Right lobe of liver (tissue), 6 donors: ENCODE measurements at places on chromosomes 7 and 10. TPM values are rescaled to one million over a fixed set of nuclear protein-coding genes. Genes with fewer than 3 reads are reported as not detected.

PFKP gene
- 2.9 TPM for total RNA-seq

MYPN gene
- 0.31 TPM for total RNA-seq

GRCh38 chr7:6631605-6632004, 5.5 kb upstream of the ZNF316 start:
- DNase-seq = no peak

DNA sequence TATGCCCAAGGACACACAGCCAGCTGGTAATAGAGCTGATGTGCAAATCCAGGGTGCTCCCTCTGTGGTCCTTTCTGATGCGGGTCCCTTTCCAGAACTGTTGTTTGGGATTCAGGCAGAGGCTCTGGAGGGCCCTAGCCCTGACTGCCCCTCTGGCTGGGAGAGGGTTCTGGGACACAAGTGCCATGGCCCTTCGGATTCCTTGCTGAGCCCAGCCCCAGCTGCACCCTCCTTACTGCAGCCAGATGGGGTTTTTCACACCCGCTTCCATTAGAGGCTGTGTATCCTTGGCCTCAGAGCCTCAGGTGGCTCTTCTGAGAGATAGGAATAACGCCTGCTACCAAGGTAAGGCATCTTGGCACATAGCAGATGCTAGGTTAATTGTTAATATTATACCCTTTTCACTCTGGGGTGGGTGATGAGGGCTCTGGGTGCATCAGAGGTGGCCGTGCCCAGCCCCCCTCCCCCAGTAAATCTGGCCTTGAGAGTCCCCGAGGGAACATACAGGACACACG, 89.8 kb upstream of the LRRC4 start:
- no peak for DNase-seq

TMEM184A gene
- 22.2 TPM for total RNA-seq

DNA sequence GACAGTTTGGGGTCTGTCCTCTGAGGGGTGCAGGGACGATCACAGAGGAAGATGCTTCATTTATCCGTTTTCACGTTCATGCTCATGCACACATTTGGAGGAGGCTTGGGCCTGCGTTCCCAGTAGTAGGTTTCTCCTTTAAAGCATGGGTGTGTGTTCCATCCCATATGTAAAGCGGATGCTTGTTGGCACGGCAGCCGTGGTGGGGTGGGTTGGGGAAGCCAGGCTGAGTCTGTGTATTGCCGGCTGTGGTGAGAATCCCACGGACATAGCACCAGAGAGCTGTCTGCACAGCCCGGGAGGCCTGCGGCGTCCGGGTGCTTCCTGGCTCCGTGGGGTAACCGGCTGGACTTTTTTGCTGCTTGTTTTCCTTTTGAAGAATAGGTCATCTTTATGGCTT, 440 bp downstream of the JAKMIP3 start:
- DNase-seq = no peak

DNA sequence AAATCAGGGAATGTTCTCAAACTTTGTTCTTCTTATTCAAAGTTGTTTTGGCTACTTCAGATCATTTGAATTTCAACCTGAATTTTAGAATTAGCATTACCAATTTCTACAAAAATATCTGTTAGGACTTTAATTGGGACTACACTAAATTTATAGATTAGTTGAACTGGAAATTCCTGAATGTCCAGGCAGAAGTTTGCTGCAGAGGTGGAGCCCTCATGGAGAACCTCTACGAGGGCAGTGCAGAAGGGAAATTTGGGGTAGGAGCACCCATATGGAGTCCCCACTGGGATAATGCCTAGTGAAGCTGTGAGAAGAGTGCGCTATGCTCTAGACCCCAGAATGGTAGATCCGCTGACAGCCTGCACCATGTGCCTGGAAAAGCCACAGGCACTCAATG, 22.8 kb upstream of the AGMO start:
- no peak for DNase-seq

GRCh38 chr7:96685755-96686154, 23.9 kb downstream of the SEM1 start:
- DNase-seq = no peak

LIPN gene
- total RNA-seq = not detected

DNA sequence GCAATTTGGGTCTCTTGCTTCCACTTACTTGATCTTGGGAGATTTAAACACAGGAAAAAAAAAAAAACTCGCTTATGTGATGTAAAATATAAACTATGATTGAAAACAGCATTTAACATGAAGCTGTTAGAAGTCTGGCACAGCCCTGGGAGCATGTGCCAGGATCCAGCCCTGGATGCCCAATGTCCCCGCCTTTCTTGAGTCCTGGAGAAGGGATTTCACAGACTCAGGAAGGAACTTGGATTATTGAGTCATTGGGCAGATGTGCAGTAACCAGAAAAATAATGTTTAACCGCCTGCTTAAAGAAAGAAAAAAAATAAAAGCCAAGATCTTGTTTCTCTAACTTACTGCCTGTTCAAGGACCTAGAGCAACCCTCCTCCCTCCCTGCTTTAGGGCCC, 3.7 kb upstream of the JCAD start:
- DNase-seq = no peak

GRCh38 chr10:103416436-103417147, 20.2 kb downstream of the PDCD11 start:
- DNase-seq = peak; percentile 64

DNA sequence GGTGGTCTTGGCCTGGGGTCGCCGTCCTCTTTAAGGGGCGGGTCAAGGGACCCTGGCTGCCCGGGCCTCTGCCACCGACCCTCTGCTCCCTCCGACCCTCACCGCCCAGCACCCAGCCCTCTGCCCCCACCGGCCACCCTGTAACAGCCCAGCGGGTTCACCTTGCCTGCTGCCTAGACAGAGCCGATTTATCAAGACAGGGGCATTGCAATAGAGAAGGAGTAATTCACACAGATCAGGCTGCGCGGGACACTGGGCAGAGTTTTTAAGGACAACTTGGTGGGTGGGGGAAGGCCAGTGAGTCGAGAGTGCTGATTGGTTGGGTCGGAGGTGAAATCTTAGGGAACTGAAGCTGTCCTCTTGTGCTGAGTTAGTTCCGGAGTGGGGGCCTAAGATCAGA, 779 bp upstream of the ADCK2 start:
- no peak for DNase-seq

DNA sequence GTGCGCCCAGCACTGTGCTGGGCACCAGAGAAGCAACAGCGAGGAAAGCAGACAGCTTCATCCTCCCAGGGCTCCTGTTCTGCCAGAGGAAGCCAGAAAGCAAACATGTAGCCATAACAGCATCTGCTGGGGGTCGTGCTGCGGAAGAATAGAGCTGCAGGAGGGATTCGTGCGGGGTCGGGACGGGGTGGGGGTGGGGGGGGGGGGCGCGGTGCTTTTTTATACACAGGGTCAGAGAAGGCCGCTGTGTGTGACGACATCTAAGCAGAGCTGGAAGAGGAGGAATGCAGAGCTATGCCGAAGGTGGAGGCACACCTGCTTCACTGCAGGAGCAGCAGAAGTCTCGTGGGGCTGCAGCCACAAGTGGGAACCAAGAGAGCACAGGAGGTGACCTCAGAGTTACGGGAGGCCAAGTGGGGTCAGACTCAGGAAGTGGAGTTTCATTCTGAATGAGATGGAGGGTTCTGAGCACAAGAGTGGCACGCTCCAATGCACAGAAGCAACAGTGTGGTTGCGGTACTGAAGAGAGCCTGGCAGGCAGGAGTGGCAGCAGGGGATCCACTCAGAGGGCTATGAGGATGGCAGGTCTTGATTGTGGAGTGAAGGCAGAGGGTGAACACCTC, 11.1 kb downstream of the PKD1L1 start:
- DNase-seq = no peak

DNA sequence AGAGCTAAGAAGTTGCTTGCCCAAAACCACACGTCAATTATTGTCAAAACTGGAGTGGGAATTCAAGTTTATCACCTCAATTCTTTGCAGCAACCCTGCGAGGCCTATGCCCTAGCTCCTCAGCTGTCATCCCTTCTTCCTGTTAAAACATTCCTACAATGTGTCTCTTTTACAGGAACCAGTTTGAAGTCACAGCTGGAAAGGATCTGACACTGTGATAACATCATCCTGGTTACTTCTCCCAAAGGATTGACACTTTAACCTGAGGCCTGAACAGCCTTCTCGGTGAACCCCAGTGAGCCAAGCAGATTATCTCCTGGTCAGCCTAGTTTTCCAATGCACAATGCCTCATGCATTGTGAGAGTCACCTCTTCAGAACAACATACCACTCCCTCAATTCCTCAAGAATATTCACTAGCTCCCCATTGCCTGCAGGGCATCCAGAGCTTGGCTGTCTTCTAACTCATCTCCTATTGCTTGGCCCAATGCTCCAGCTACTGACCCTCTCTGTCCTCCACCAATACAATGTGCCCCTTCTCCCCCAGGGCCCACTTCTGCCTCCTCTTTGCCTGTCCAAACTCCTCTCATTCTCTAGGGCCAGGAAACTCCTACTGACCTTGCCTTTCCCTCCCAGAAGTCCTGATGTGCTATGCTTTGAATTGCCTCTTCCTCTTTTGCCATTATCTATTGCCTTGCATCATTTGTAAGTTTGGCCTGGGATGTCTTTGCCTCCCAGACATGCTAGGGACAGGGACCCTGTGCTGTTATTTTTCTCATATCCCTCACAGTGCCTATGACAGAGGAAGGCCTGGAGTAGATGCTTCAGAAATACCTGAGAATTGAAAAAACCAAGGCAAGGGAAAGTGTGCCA, 10.4 kb upstream of the DLG5 start:
- DNase-seq = no peak

DNA sequence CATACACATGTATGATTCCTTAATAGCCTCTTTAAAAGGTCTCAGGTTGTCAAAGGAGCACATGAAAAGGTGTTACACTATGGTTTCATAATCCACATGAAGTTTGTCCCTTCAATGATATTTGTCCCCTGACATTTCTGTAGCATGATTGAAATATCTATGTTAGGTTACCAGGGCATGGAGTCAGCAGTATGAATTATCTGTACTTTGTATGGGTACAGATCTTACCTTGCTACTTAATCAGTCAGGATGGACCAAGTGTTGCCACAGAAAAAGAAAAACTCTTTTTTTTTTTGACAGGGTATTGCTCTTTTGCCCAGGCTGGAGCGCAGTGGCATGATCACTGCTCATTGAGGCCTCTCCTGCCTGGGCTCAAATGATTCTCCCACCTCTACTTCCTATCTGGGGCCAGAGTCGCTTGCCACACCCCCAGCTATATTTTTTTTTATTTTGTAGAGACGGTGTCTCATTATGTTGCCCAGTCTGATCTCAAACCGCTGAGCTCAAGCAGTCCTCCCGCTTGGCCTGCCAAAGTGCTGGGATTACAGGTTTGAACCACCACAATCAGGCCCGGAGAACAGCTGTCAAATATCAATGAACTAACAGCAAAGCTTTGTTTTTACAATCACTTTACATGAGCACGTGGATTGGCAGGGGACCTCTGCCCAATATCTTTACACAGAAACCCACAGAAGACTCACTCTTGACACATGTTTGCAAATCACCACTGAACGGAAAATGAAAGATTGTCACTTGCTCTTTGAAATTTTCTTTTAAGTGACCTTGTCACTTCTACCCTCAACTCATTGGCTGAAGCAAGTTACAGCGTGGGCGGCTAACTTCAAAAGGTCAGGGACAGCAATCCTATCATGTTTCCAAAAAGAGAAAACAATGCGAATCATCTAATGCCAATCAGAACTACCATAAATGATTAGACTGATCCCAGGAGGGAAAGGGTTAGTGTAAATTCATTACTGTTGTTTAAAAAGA, 140.2 kb downstream of the PRKG1 start:
- no peak for DNase-seq

DNA sequence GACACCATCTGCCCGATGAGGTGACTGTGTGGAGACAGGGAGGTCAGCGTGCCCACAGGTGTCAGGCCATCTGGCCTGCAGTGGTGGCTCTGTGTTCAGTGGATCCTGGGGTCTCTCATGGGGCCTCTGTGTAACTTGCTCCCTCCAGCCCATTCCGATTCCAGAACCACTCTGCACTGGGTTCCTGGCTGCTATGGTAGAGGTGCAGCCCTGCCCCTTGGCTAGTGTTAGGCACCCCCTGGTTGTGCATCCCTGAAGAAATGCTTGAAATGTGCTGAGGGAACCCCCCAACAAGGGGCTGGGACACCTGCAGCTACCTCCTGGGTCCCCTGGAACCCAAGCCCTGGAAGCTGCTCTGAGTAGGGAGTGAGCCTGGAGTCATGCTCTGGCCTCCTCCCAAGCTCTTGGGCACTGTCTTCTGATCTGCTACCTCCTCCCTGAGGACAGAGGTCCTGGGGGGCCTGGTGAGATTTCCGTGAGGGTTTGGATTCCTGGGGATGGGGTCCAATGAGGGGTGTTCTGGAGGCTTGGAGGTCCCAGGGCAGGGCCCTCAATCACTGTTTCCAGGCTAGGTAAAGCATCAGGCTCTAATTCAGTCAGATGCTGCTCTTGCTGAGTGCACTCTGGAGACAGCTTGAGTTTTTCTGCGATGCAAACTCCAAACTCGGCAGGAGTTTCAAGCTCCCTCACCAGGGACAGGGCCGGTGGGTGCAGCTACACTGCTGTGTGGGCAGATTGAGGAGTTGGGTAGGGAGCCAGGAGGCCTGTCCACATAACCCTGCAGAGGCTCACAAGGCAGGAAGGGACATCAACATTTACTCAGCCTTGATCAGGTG, 27.7 kb downstream of the RAMP3 start:
- DNase-seq = peak; percentile 30

DNA sequence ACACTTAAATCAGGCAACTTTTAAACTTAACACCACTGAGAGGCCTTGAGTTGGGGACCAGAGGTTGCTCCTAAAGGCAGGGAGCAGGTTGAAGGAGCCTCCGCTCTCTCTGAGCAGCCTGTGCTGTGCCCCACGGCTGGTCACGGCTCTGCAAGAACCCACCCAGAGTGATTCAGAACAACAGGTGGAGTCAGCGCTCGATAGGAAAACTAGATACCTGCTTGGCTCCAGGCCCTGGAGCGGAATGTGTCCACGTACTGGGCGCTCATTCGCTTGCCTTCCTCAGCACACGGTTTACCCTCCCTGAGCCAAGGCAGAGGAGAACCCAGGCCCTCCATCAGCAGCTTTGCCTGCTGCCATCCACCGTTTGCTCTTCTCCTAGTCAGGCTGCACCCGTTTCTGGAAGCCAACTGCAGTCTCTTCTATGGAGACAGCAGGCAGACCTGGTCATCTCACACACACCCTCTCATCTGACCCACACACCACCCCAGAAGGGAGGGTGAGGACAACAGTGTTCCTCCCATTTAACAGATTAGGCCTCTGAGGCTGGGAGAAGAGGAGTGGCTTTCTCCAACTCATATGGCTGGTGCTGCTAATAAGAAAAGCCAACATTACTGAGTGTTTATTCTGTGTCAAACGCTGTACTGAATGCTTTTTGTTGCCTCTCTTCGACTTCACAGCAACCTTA, 37.6 kb upstream of the PDCD4 start:
- no peak for DNase-seq

CUBN gene
- 0.33 TPM for total RNA-seq

GPR15LG gene
- total RNA-seq = not detected

DNA sequence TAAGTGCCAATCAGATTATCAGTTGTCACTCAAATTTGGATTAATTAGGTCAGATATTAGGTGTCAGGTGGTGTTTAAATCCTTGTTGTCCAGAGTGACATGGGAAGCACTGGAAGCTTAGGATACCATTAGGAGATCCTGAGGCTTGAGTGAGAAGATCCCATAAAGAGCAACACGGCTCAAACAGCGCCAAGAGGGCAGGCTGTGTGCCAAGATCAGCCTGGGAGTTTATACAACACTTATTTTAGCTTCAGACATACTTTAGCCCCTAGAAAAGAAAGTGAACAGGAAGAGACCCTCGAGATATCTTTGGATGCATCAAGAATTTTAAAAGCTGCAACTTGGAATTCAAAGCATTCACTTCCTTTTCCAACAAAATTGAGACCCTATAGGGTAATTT, 14.2 kb upstream of the ACTA2 start:
- DNase-seq = no peak
